ENCODE measurements at places on chromosomes 2 and 18.

DNA sequence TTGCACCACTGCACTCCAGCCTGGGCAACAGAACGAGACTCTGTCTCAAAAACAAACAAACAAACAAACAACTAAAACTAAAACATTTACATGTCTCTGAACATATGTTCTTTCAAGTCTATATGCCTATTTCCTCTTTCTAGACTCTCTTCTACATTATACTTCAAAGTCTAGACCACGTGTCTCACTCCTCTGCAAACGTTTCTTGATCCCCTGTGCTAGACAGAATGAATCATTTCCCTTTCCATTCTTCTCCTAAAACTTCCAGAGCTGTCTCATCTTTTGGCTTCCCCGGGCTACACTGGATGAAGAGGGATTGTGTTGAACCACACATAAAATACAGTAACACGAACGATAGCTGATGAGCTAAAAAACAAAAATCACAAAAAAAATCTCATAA lies 67.1 kb downstream of the BAZ2B start:
- no peak overlapping the region for H3K27ac ChIP-seq
- no peaks in the 10 kb centered on the region for H3K4me1 ChIP-seq
- peaks cover 6% of the 10 kb centered on the region for H3K36me3 ChIP-seq
- no peak for DNase-seq

GRCh38 chr18:61471942-61472341 lies 138.7 kb downstream of the CDH20 start:
- no peaks in the 10 kb centered on the region for H3K4me1 ChIP-seq
- no peaks in the 10 kb centered on the region for H3K36me3 ChIP-seq
- no peak overlapping the region for H3K4me3 ChIP-seq
- no peak overlapping the region for H3K27ac ChIP-seq

DNA sequence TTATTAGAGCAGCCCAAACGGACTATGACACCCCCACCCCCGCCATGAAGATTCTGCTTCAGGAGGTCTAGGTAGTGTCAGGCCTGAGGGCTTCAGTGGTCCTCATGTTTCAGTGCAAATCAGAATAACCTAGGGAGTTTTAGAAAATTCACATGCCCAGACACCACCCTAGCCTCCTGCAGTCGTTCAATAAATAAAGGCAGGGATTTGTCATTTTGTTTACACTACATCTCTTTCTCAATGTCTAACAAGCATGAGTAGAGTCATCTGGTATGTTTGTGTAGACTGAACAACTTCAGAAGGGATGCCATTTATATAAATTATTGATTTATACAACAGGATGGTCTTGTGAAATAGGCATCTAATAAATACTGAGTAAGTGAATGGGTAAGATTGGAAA lies 112.1 kb upstream of the SERPINE2 start:
- no peaks in the 10 kb centered on the region for H3K36me3 ChIP-seq
- H3K27me3 ChIP-seq = no peaks in the 10 kb centered on the region
- no peak overlapping the region for H3K4me3 ChIP-seq
- H3K4me1 ChIP-seq = no peaks in the 10 kb centered on the region
- H3K27ac ChIP-seq = no peak overlapping the region

DNA sequence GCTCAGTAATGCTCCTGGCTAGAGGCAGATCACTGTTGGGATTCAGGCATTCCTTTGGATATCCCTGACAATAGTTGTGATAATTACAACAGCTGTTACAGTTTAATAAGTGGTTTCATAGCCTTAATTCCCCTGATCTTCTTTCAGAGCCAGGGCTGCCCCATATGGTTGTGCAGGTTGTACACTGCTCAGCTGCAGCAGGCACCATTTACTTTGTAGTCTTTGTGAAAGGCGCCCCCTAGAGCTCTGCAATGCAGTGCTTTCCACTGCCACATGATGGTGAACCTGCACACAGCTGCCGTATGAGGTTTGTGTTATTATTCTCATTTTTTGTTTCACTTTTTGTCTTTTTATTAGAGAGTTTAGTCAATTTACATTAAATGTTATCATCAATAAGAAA lies 239.1 kb downstream of the KCNS3 start:
- H3K4me3 ChIP-seq = no peak overlapping the region
- no peak for DNase-seq
- no peaks in the 10 kb centered on the region for H3K4me1 ChIP-seq
- H3K36me3 ChIP-seq = no peaks in the 10 kb centered on the region

GRCh38 chr2:179655627-179656026 lies 205.8 kb downstream of the ZNF385B start:
- H3K27me3 ChIP-seq = no peaks in the 10 kb centered on the region
- H3K36me3 ChIP-seq = no peaks in the 10 kb centered on the region
- H3K4me3 ChIP-seq = no peak overlapping the region
- H3K27ac ChIP-seq = no peak overlapping the region

- no peak overlapping the region for H3K4me3 ChIP-seq
- H3K4me1 ChIP-seq = no peaks in the 10 kb centered on the region
- no peak for DNase-seq
- no peak overlapping the region for H3K27ac ChIP-seq
- H3K27me3 ChIP-seq = no peaks in the 10 kb centered on the region
These were observed 37.8 kb upstream of the KCNF1 start for GRCh38 chr2:10873790-10874437.

- DNase-seq = no peak
- no peak overlapping the region for H3K27ac ChIP-seq
- no peak overlapping the region for H3K4me3 ChIP-seq
- H3K27me3 ChIP-seq = no peaks in the 10 kb centered on the region
- no peaks in the 10 kb centered on the region for H3K36me3 ChIP-seq
These were observed 251.7 kb downstream of the NDUFA10 start for GRCh38 chr2:239773228-239774141.

DNA sequence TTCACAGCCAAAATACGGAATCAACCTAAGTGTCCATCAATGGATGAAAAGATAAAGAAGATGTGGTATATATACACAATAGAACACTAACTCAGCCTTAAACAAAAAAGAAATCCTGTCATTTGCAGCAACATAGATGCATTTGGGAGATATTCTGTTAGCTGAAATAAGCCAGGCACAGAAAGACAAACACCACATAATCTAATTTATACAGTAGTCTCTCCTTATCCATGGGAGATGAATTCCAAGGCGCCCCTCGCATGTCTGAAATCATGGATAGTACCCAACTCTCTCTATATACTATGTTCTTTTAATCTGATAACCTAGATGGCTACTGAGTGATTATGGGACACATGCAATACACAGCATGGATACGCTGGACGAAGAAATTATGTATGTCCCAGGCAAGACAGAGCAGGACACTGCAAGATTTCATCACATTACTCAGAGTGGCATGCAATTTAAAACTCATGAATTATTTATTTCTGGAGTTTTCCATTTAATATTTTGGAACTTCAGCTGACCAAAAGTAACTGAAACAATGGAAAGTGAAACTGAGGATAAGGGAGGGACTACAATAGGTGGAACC lies 39.5 kb downstream of the ORC4 start:
- DNase-seq = no peak
- H3K36me3 ChIP-seq = no peaks in the 10 kb centered on the region

DNA sequence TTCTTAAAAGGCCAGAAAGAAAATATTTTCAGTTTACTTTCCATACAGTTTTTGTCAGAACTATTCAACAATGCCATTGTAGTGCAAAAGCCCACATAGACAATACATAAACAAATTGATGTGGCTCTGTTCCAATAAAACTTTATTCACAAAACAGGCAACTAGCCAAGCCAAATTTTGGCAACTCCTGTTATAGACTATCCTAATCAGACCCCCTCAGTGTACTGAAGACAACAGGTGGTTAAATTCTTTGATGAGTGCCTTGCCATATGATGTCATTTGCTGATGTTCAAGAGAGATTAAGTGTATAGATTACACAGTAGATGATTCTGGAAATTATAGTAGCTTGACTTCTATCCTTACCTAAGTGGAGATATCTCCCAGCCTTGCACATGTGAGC lies 83.4 kb downstream of the FANCL start:
- no peak for DNase-seq
- no peak overlapping the region for H3K27ac ChIP-seq
- no peak overlapping the region for H3K4me3 ChIP-seq
- H3K36me3 ChIP-seq = peaks cover 35% of the 10 kb centered on the region
- no peaks in the 10 kb centered on the region for H3K27me3 ChIP-seq

- peaks cover 16% of the 10 kb centered on the region for H3K4me1 ChIP-seq
- no peak for DNase-seq
- H3K36me3 ChIP-seq = peaks cover 13% of the 10 kb centered on the region
- H3K4me3 ChIP-seq = no peak overlapping the region
- H3K27ac ChIP-seq = no peak overlapping the region
These were observed 31.4 kb downstream of the MAPRE2 start for GRCh38 chr18:35072616-35073015.

DNA sequence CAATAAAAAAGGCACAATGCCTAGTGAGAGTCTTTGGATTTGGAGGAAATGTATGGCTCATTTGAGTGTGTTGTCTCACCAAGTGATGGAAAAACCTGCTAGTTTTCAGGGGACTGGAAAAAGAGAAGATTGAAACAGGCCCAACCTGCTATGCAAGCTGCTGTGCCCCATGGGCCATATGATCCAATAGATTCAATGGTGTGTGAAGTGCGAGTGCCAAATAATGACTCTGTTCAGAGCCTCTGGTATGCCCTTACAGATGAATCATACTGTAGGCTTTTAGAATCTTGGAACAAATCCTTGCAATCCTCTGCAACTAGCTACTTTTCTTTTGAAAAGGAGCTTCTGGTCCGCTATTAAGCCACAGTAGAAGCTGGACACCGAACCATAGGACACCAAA lies 529.8 kb upstream of the CNTNAP5 start:
- no peak overlapping the region for H3K4me3 ChIP-seq
- no peaks in the 10 kb centered on the region for H3K36me3 ChIP-seq
- H3K4me1 ChIP-seq = no peaks in the 10 kb centered on the region
- no peak overlapping the region for H3K27ac ChIP-seq
- no peak for DNase-seq
- H3K27me3 ChIP-seq = no peaks in the 10 kb centered on the region

DNA sequence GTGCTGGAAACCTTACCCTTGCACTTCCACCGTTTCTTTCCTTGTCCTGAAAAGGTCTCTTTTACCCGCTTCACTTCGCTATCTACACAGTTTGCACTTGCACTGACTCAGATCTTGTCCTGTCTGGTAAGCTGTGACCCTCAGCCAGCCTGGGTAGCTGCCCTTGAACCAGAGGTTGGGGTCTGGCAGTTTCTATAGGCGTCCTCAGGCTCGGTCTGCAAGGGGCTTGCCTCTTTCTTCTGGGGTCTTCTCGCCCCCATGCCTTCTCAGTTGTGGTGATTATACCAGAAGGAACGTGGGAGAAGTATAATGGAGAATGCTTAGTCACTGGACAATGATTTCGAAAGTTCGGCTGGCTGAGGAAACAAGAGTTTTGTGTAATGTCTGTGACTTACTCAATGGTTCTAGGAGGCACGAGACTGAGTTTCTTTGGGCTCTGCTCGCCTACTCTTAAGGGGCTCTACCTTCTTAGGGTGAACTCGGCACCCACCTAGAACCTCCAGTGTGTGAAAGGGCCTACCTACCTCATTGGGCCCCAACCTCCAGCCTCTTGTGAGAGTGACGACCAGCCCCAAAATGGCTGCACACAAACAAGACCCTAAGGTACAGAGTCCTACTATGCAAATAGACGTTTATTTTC lies 6.9 kb upstream of the STAT1 start:
- H3K27ac ChIP-seq = peak overlapping the region; percentile 89
- H3K36me3 ChIP-seq = no peaks in the 10 kb centered on the region
- no peaks in the 10 kb centered on the region for H3K27me3 ChIP-seq
- H3K4me3 ChIP-seq = peak overlapping the region; percentile 84

DNA sequence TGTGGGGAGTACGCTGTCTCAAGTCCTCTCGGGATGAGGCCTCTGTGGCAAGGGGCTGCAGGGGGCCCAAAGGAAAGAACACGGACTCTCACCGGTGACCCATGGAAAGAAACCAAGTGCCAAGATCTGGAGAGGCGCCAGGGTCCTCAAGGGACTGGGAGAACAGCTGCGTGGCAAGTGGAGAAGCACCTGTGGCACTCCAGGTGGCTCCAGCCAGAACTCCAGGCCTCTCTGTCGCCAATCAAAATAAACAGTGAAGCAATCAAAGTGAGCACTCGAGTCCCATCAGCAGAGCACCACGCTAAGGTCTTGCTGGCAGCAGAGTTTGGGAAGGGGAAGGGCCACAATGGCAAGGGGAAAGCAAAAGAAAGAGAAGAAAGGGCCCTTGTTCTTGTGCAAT lies 54.7 kb downstream of the BCL2 start:
- no peaks in the 10 kb centered on the region for H3K27me3 ChIP-seq
- H3K4me3 ChIP-seq = no peak overlapping the region
- no peak for DNase-seq
- no peak overlapping the region for H3K27ac ChIP-seq

DNA sequence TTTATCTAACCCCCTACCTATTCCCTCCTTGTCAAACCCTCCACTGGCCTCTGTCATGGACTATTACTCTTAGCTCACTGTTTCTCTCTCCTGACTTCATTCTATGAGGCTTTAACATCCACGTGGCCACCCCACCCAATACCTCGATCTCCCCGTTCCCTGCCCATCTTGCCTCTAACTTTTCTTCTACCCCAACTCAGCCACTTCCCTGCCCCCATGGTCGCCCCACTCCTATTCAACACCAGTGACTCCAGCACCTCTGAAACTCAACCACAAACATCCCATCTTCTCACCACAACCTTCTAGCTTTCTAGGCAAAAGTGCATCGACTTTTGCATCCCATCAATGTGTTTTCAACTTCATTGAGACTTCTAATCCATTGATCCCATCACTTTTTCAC lies 94.2 kb upstream of the EPAS1 start:
- no peaks in the 10 kb centered on the region for H3K27me3 ChIP-seq
- no peaks in the 10 kb centered on the region for H3K36me3 ChIP-seq
- no peak for DNase-seq

DNA sequence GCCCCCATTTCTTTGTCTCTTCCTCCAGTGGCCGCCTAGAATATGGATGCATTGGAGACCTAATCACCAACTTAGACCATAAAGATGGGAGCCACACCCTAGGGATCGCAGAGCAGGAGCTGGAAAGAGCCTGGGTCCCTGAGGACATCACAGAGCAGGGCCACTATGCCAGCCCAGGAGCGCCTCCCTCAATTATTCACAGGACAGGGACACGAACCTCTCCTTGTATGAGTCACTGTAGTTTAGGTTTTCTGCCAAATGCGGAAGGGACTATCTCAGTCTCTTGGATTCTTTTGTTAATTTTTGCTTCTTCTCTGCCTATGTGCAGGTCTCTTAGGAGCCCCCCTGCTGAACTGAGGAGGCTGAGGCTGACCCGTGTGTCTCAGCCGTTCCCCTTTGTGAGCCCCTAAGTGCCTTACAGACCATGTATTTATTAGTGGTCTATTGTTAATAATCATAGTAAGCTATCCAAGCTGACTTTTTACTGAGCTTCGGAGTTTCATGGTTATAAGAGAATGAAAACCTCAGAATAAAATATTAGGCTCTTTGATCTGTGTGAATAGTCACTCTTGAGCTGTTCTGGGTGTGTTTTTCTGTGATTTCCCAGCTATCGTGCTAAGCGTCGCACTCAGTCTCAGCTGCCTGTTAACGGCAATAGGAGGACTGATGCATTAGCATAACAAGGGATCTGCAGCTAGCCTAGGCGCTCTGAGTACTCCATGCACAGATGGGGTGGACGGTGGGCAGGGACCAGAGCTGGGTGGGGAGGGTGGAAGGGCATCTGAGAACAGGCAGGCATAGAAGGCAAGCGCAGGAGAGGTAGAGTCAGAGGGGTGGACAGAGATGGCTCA lies 12.7 kb upstream of the PTPN4 start:
- DNase-seq = no peak
- peaks cover 7% of the 10 kb centered on the region for H3K4me1 ChIP-seq
- no peak overlapping the region for H3K4me3 ChIP-seq
